ENCODE measurements at places on chromosomes 13 and 19. TPM values are rescaled to one million over a fixed set of nuclear protein-coding genes. Genes with fewer than 3 reads are reported as not detected.

GJB2 gene
- total RNA-seq = not detected

FXYD7 gene
- 1.3 TPM for total RNA-seq

GRCh38 chr13:23771956-23772355, 117.2 kb downstream of the MIPEP start:
- DNase-seq = no peak

- no peak for DNase-seq
These were observed 8.6 kb downstream of the PRKCSH start for GRCh38 chr19:11444059-11444458.

All from ovary (tissue), 10 donors.